ENCODE measurements at places on chromosomes 16 and 17. TPM values are rescaled to one million over a fixed set of nuclear protein-coding genes. Genes with fewer than 3 reads are reported as not detected.

The AANAT gene
- total RNA-seq: not detected

The ANKFY1 gene
- 36.8 TPM for total RNA-seq

The TMEM219 gene
- 79.7 TPM for total RNA-seq

The NKD1 gene
- total RNA-seq: 41.7 TPM

The CLEC3A gene
- total RNA-seq: not detected

The C17orf58 gene
- total RNA-seq: 7.5 TPM

The DNAAF8 gene
- not detected for total RNA-seq

The TBX2 gene
- 35.2 TPM for total RNA-seq

The KRT12 gene
- total RNA-seq: not detected

The PVALEF gene
- not detected for total RNA-seq

The ARL5C gene
- 0.27 TPM for total RNA-seq

The ZP2 gene
- total RNA-seq: not detected

The KCNJ18 gene
- not detected for total RNA-seq

The ZNF385C gene
- total RNA-seq: not detected

The CCDC47 gene
- total RNA-seq: 40.2 TPM

The CCNF gene
- total RNA-seq: 1.5 TPM

The SPNS3 gene
- total RNA-seq: not detected

The TAC4 gene
- total RNA-seq: not detected

The CCL11 gene
- not detected for total RNA-seq

The PYCARD gene
- 19.2 TPM for total RNA-seq

The PITPNM3 gene
- 3.1 TPM for total RNA-seq

The CDH16 gene
- total RNA-seq: not detected

The CISD3 gene
- 9.6 TPM for total RNA-seq

The SKAP1 gene
- total RNA-seq: 2.6 TPM

The CLDN9 gene
- total RNA-seq: 1.5 TPM

The CACNA1G gene
- 2.3 TPM for total RNA-seq

The KRT31 gene
- not detected for total RNA-seq

The ELAC2 gene
- total RNA-seq: 50.2 TPM

The CDRT15L2 gene
- not detected for total RNA-seq

The CHD9NB gene
- total RNA-seq: 0.85 TPM

The NSF gene
- 27.9 TPM for total RNA-seq

The CCDC182 gene
- not detected for total RNA-seq
